SJSA1 (cell line): ENCODE measurements at places on chromosomes 2 and 18. TPM values are rescaled to one million over a fixed set of nuclear protein-coding genes. Genes with fewer than 3 reads are reported as not detected.
A peak's percentile ranks its signal among the peaks of the same experiment; 100 is the strongest.

DNA sequence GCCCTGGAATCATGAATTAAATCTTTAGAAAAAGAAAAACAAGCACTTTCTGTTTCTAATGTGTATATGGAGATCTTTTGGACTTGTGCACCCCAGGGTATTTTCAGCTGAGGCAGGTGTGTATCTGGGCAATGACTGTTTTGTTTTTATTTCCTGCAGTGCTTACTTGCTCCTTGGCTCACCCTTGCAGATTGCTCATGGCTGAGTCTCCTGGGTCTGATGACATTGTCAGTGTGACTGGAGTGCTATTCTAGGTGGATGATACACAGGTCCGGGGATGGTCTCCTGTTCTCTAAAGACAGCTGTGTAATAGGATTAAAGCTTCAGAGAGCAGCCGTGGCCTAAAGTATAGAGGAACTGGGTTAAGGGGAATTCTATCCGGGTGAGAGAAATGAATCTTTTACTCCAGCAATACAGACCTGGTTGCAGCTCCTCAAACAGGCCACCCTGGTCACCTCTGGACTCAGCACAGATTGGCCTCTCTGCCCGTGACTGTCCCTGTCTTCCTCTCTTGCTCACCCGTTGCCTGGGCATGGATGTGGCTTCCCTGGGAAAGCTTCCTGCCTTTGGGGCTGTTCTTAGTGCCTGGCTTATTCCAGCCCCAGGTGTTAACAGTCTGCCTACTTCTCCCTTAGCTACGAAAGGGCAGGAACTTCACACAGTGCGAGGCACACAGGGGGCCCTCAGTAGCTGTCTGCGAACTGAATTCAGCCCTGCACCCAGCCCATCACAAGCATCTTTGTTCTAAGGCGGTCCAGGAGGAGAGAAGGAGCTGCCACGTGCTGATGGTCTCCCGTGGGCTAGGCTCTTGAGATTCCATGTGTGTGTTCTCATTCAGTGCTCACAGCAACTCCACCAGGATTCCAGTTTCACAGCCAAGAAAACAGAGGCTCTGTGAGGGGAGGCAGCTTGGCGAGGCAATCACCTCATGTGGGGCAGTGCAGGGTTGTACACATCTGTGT lies 84.3 kb downstream of the ACOXL start:
- H3K27ac ChIP-seq, result no peak overlapping the region
- no peaks in the 10 kb centered on the region for H3K36me3 ChIP-seq
- H3K4me1 ChIP-seq, result no peaks in the 10 kb centered on the region
- DNase-seq, result no peak

DNA sequence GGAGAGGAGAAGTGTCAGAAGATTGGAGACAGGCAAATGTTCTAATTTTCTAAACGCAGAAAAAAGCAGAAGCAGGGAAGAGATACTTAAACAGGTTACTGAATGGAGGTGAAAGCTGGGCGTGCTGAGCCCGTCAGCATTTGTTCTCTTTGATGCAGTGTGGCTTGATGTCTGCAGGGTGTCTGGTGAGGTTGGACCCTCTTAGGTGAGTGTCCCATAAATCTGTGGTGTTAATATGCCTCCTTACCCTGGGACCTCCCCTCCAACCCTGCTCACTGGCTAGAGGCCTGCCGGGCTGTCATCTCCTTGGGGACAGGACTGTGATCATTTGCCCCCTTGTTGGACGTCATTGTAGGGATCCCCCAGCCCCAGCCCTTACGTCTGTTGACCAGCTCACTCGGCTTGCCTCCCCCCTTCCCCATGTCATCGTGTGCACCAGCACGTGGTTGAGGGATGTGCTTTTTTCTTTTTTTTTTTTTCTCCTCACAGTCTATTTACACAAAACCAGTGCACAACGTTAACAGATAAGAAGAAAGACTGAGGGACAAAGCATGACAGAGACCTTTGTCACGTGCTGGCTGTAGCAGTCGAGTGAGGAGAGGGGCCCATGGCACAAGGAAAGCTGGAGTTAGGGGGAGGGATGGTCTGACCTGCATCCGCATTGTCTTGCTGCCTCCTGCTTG lies 56.4 kb downstream of the NCK2 start:
- no peak for DNase-seq
- no peak overlapping the region for H3K27ac ChIP-seq
- H3K4me3 ChIP-seq, result no peak overlapping the region

Gene GATA6
- total RNA-seq, result 3.5 and 8.8 TPM in 2 replicates

DNA sequence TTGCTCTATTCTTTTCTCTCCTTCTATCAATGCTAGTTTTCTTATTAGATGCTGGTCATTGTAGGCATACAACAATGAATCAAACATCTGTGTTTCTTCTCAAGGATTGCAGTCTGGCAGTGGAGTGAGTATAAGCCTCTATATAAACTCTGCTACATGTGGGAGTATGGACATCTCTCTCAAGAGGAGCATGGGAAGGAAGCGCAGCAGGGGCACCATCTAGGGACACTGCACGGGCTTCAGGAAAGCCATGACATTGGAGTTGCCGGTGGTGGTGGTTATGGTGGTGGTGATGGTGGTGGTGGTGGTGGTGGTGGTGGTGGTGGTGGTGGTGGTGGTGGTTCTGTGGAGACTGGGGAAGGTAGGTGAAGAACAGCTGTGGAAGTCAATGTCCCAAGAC lies 462.6 kb downstream of the RNF144A start:
- H3K36me3 ChIP-seq, result no peaks in the 10 kb centered on the region
- no peak overlapping the region for H3K4me3 ChIP-seq
- no peak for DNase-seq

Gene ZSCAN30
- total RNA-seq, result 7.5 TPM in 2 replicates

DNA sequence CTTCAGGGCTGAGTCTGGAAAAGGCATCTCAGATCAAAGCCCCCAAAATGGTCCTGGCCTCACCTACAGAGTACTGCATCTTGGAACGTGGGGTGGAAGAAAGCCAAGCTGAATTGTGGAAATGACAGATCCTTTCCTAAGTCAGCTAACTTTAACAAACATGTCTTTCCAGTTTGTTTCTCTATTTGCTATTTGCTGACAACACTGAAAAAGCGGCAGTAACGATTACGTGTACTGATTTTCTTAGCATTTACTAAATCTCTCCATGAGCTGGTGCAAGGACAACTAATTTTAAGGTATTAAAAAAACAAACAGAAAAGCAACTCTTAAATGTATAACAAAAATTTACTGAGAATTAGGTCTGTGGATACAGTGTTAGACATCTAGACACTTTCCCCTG lies 1.1 kb downstream of the HIBCH start:
- H3K36me3 ChIP-seq, result no peaks in the 10 kb centered on the region
- H3K27ac ChIP-seq, result no peak overlapping the region
- H3K4me1 ChIP-seq, result peaks cover 10% of the 10 kb centered on the region
- DNase-seq, result no peak
- peak overlapping the region; percentile 51; the same call in 1 of the 2 replicates for H3K4me3 ChIP-seq
- H3K27me3 ChIP-seq, result no peaks in the 10 kb centered on the region

GRCh38 chr2:42980764-42981416 lies 188.5 kb upstream of the HAAO start:
- DNase-seq, result no peak
- no peak overlapping the region for H3K4me3 ChIP-seq
- no peaks in the 10 kb centered on the region for H3K36me3 ChIP-seq
- no peaks in the 10 kb centered on the region for H3K27me3 ChIP-seq
- H3K4me1 ChIP-seq, result peaks cover 12% of the 10 kb centered on the region

- H3K27me3 ChIP-seq, result no peaks in the 10 kb centered on the region
- H3K4me1 ChIP-seq, result no peaks in the 10 kb centered on the region
- H3K27ac ChIP-seq, result no peak overlapping the region
- no peaks in the 10 kb centered on the region for H3K36me3 ChIP-seq
- DNase-seq, result no peak
Observed at GRCh38 chr2:4745056-4745991, 946.9 kb upstream of the SOX11 start.

Gene GPR45
- 0.16 and 0.29 TPM in 2 replicates for total RNA-seq

Gene ITPRID2
- total RNA-seq, result 89.4 and 109 TPM in 2 replicates

Gene TMEM247
- total RNA-seq, result not detected in 2 replicates

DNA sequence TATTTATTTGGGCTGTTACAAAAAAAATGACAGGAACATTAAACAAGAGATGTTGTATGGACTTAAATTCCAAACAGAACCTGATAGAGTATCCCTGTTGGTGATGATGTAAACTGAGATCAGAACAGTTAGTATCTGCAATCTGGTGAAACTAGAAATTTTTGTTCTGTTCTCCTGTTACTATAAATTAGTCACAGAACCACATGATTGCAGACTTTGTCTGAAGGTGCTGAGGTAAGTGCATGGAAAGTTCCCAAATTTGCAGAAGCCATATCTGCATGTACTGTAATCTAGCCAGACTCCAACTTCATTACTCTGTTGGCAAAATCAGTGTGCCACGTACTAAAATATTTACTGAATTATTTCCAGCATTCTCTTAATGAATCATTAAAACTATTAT lies 516.3 kb upstream of the FSIP2 start:
- no peak overlapping the region for H3K4me3 ChIP-seq
- no peaks in the 10 kb centered on the region for H3K4me1 ChIP-seq
- no peaks in the 10 kb centered on the region for H3K36me3 ChIP-seq

Gene TFPI
- 82.1 and 133 TPM in 2 replicates for total RNA-seq

Gene IL37
- total RNA-seq, result not detected in 2 replicates

DNA sequence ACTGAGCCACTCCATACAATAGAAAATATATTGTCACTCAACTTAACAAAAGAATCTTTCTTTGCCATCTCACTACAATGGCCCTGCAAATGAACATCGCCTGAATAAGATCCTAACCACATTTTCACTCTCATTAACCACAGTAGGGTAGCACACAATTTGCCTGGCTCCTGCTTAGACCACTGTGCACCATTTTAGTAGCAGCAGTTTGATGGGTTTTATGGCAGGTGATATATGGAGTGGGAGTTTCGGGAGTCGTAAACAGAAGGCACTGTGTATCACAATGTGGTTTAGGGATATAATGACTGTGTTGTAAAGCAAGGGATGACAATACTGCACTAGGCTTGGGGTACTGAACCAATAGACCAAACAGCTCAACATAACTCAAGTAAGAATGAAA lies 617.4 kb downstream of the BCL11A start:
- H3K36me3 ChIP-seq, result no peaks in the 10 kb centered on the region
- no peaks in the 10 kb centered on the region for H3K27me3 ChIP-seq
- H3K4me1 ChIP-seq, result no peaks in the 10 kb centered on the region
- DNase-seq, result no peak
- no peak overlapping the region for H3K27ac ChIP-seq

DNA sequence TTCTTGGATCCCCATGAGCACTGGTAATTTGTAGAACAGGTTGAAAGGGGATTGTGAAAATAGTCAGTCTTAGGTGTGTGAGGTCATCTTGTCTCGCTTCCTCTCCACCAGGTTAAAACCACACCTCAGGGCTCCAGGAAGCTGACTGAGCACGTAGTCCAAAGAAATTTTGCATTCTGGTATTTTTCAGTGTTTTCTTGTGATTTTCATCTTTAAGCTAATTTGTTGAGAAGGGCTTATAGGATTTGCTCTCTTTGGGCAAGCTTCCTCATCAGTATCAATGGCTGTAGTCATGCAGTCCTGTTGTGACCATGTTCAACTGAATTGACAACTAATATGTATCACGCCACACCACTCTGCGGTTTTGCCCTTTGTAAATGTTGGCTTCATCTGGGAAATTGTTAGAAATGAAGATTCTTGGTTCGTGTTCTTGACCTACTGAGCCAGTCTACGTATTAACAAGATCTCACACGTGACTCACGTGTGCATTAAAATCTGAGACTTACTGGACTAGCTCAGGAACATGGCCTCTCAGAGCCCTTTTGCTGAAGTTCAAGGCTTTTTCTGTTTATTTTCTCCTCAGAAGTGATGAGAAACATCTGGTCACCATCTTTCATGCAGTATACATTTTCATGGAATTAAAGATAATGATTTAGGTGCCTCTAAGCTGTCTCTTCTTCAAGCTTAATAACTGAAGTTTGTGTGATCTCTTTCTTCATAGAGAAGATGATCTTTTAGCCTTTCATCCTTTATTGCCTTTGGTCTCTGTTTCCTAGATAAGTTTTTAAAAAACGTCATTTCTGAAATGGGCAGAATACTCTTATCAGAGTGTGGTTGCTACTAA lies 32.8 kb downstream of the FMNL2 start:
- peaks cover 9% of the 10 kb centered on the region for H3K4me1 ChIP-seq
- H3K4me3 ChIP-seq, result no peak overlapping the region
- no peak overlapping the region for H3K27ac ChIP-seq
- DNase-seq, result no peak
- no peaks in the 10 kb centered on the region for H3K36me3 ChIP-seq
- no peaks in the 10 kb centered on the region for H3K27me3 ChIP-seq

- no peaks in the 10 kb centered on the region for H3K36me3 ChIP-seq
- no peaks in the 10 kb centered on the region for H3K27me3 ChIP-seq
- H3K4me3 ChIP-seq, result no peak overlapping the region
- H3K4me1 ChIP-seq, result peaks cover 50% of the 10 kb centered on the region
- peak overlapping the region; percentile 96 for H3K27ac ChIP-seq
Observed at GRCh38 chr2:236768393-236769140, 198.9 kb downstream of the ACKR3 start.

GRCh38 chr2:186294248-186294888 lies 191.7 kb upstream of the ZC3H15 start:
- H3K36me3 ChIP-seq, result no peaks in the 10 kb centered on the region
- DNase-seq, result no peak
- H3K4me1 ChIP-seq, result no peaks in the 10 kb centered on the region
- H3K27ac ChIP-seq, result no peak overlapping the region
- H3K4me3 ChIP-seq, result no peak overlapping the region
- H3K27me3 ChIP-seq, result no peaks in the 10 kb centered on the region

- H3K36me3 ChIP-seq, result no peaks in the 10 kb centered on the region
- H3K4me3 ChIP-seq, result no peak overlapping the region
- no peak overlapping the region for H3K27ac ChIP-seq
Observed at GRCh38 chr18:12015416-12016062, 34.2 kb downstream of the IMPA2 start.

DNA sequence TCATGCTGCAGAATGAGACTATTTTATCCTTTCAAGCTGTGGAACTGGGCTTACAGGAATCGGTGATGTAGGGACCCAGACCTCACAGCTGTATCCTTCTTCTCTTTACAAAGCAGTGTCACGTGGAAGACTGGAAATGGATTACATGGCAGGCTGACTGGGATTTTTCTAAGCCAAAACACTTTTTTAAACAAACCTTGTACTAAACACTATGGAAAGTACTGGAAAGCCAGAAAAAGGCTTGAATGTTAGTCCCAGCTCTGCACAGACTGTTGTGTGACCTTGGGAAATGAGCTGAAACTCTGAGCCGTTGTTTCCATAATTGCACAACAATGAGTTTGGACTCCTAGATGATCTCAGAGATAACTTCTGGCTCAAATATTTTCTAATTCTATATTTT lies 7.6 kb upstream of the ADAM23 start:
- no peak for DNase-seq
- H3K4me1 ChIP-seq, result no peaks in the 10 kb centered on the region
- peaks cover 9% of the 10 kb centered on the region; the same call in 1 of the 2 replicates for H3K27me3 ChIP-seq
- no peak overlapping the region for H3K27ac ChIP-seq
- no peaks in the 10 kb centered on the region for H3K36me3 ChIP-seq
- H3K4me3 ChIP-seq, result no peak overlapping the region

DNA sequence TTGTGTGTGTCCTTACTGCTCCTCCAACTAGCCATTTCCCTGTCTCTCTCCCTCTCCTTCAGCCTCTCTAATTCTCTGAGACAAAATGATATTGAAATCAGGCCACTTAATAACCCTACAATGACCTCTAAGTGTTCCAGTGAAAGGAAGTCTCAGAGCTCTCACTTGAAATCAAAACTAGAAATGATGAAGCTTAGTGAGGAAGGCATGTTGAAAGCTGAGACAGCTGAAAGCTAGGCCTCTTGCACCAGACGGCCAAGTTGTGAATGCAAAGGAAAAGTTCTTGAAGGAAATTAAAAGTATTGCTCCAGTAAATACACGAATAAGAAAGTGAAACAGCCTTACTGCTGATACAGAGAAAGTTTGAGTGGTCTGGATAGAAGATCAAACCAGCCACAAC lies 72.9 kb downstream of the PRKCE start:
- no peak overlapping the region for H3K4me3 ChIP-seq
- DNase-seq, result no peak
- H3K4me1 ChIP-seq, result no peaks in the 10 kb centered on the region
- no peaks in the 10 kb centered on the region for H3K36me3 ChIP-seq

Gene IL36A
- not detected in 2 replicates for total RNA-seq

Gene ASPRV1
- total RNA-seq, result 0.08 TPM in 1 of 2 replicates, not detected in the other
